Stimulated activated CD4-positive, alpha-beta T cell treated with anti-CD3 and anti-CD28 coated beads, Interleukin-15, amount 100 ng/mL, for 1 hour (primary cell): ENCODE measurements at places on chromosomes 2 and 18.

DNA sequence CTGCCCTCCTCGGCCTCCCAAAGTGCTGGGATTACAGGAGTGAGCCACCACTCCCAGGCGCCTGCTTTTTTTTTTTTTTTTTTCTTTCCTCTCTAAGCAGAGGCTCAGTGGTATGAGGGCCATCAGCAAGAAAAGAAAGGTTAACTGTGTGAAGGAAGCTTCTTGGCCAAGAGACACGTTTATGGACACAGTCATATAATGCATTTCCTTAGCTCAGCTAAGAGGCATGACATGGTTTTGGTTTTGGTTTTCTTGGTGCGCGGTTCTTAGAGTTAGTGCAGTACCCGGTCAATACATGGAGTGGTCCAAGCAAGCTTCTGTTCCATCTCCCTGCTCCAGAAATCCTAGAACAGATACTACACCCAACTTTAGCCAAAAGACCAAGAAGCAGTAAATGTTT is 42.6 kb downstream of the RALBP1 start:
- no peak for DNase-seq

- no peak for DNase-seq
Measured at GRCh38 chr2:138596403-138596802, 94.8 kb downstream of the SPOPL start.

DNA sequence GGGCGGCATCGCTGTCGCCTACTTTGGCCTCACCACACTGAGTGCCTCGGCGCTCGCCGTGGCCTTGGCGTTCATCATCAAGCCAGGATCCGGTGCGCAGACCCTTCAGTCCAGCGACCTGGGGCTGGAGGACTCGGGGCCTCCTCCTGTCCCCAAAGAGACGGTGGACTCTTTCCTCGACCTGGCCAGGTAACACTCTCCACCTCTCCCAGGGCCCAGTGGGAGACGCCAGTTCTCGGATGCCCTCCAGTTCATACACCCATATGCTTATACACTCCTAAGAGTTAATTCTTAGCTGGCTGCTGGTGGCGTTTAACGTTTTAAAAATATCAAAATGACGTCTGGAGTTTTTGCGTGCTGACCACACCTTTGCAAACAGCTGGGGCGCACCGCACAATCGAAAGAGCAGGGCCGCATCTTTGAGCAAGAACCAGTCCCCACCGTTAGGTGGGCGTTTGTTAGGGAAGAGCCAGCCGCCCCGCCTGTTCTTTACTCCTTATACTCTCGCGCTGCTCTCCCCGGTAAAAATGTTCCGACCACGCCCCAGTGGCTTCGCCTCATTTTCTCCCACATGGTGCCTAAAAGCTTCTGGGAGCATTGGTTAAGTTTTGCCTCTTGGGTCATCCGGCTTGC is 899 bp downstream of the SLC1A4 start:
- DNase-seq, result no peak

GRCh38 chr2:36773947-36774346 is 77.4 kb downstream of the VIT start:
- no peak for DNase-seq

DNA sequence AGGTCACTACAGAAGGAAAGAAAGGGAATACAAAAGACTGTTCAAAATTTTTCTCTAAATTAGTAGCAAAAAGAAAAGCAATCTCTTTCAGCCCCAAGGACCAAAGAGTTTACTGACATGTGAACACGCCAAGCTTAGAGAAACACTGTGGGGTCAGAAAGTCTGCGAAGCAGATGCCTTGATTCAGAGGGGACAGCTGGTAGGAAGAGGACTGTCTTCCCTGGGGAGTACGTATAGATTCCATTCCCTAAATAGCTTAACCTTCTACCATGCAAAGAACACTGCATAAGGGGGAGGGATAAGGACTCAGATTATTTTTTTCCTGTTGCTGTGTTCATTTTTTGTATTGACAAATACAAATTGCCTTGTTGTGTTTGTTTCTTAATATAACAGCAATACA is 96.1 kb downstream of the IRS1 start:
- no peak for DNase-seq

- no peak for DNase-seq
Measured at GRCh38 chr2:233130481-233131020, 70.4 kb downstream of the INPP5D start.

- DNase-seq, result no peak
Measured at GRCh38 chr18:65326805-65327204, 424.0 kb upstream of the CDH7 start.

DNA sequence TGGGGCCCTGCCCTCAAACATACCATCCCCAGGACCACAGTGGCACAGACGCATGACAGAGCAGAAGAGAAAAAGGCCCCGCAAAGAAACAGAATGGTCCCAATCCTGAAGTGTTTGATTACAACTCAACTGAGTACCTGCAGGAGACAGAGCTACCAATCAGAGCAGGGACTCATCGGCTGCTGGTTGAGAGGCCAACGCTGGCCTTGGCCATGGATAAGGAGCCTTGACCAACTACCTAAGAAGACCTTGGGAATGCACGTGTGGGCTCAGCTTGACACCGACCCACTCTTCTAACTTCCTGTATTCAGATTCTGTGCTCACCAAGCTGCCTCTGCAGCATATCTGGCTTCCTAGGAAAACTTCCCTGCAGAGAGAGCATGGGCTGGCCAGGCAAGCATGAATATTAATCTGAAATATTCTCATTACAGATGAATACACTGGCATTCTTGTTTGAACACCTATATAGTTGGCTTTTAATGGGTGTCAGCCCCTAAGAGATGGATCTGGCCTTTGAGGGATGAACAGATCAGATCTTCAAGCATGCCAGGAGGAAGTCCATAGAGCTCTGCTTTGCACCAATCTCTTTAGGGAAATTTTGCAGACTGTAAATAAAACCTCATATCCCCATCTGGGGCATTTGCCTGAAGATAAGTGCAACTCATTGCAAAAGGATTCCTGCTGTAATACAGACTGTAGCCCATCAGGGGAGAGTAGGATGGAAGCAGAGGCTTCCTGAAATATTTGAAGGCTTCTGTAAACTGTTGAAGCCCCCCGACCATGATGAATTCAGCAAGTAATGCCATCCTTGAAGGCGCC is 135.4 kb downstream of the BCL2 start:
- no peak for DNase-seq

DNA sequence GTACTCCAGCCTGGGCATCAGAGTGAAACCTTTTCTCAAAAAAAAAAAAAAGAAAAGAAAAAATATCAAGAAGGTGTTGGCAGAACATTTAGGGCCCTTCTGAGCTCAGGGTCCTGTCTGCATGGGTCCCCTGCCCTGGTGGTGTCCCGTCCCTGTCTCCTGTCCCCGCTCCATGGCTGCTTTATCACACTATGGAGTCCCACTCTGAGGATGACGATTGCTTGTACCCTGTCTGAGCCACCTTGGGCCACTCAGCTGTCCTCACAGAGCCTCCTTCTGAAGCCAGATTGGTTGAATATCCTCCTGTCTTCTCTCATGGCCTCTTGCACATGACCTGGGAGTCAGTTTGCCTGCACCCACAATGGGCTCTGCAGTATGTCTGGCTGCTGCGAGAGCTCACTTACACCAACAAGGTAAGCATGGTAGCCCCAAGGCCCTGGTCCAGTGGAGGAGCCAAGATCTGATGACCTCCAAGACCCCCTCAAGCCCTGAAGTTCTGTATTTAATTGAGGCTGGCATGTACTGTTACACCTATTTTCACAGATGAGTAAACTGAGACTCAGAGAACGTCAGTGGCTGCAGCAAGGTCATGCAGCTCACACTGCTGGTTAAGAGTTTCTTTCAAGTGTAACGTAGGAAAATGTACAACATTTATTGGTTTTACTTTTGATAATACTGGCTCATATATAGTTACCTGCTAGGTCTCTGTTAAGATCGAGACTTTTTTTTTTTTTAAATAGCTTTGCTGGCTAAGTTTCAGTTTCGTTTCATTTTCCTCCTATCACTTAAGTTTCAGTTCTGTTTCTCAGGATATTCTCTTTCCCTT is 16.9 kb upstream of the ZCCHC2 start:
- no peak for DNase-seq
